ENCODE measurements at places on chromosomes 1 and 21.
A peak's percentile ranks its signal among the peaks of the same experiment; 100 is the strongest.

- peak; percentile 36 for DNase-seq
Measured at GRCh38 chr1:232306269-232306961, 323.5 kb downstream of the SIPA1L2 start.

GRCh38 chr1:158115126-158115525, 65.6 kb upstream of the CD1D start:
- no peak for DNase-seq

- DNase-seq: no peak
Measured at GRCh38 chr1:31679091-31679490, 24.7 kb downstream of the COL16A1 start.

DNA sequence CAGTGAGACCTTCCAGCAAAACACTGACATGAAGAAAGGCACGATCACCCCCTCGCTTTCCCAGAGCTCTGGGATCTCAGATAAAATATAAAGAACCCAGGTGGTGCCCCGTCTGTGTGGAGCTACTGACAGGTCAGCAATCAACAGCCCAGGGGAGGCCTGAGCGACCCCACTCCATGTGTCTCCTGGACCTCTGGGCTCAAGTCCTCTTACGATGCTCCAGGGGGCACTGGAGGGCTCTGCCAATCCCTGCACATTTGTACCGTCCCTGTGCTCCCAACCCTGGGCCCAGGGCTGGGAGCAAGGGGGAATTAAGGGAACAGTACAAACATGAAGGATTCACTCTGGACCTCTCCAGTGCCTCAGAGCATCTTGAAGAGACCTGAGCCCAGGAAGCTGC, 12.5 kb downstream of the S100A7A start:
- no peak for DNase-seq

GRCh38 chr21:24023402-24023801, 1583.9 kb downstream of the MRPL39 start:
- DNase-seq: no peak

- peak; percentile 27 for DNase-seq
Measured at GRCh38 chr1:180155182-180155682, 563 bp downstream of the QSOX1 start.

GRCh38 chr21:44462834-44463200, 7.5 kb downstream of the LRRC3 start:
- no peak for DNase-seq

- DNase-seq: no peak
Measured at GRCh38 chr1:110672001-110672752, 2.6 kb downstream of the KCNA3 start.

DNA sequence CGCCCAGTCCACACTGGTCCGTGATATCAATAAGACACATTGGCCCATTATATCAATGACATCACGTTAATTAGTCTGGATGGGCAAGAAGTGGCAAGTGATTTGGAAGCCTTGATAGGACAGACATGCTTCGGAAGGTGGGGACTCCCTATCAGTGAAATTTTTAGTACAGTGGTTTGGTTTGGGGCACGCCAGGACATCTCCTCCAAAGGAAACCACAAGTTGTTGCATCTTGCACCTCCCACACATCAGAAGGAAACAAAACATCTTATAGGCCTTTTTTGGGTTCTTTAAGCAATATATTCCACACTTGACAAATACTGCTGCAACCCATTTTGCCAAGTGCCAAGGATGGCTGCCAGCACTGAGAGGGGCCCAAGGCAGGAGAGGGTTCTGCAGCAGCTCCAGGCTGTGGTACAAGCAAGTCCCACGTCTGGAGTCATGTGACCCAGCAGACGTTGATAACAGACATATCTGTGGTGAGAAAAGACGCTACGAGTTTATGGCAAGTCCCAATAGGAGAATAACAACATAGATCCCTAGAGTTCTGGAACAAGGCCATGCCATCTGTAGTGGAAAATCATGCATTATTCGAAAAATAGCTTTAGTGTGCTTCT, 95.3 kb upstream of the DISP3 start:
- no peak for DNase-seq

DNA sequence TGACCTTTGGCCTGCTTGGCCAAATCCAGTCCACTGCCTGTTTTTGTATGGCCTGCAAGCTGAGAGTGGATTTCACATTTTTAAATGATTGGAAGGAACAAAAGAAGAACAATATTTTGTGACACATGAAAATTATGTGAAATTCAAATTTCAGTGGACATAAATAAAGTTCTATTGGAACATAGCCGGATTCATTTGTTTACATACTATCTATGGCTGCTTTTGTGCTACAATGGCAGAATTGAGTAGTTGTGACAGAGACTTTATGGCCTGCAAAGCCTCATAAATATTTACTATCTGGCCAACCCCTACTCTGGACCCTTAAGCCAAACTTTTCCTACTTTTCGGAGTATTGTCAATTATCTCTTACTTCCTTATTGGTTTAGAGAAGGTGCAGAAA, 66.6 kb upstream of the IPO9 start:
- no peak for DNase-seq

DNA sequence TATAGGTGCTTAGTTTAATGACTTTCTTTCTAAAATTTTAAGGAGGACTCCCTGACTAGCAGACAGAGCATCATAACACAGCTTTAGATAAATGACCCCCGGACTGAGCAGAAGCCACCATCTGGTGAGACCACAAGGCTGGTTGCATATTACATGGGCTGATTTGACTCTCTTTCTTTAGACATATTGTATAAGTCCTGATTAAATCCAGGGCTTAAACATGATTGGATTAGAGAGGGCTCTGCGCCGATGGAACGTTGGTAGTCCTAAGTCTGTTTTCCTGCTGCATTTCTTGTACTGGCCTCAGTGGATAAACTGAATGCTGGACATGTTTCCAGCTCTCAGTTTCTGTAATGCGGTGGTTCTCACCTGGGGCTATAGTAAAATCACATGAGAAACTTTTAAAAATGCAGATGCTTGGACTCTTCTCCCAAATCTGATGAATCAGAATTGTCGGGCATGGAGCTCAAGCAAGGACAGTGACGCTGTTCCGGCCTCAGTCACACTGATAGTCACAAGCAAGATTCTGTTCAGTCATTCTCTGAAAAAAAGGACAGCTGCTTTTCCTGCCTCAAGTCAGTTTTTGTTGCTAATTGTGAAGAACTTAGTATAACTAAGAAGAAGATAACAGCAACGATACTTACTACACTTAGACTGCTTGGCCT, 16.6 kb downstream of the DDI2 start:
- no peak for DNase-seq

DNA sequence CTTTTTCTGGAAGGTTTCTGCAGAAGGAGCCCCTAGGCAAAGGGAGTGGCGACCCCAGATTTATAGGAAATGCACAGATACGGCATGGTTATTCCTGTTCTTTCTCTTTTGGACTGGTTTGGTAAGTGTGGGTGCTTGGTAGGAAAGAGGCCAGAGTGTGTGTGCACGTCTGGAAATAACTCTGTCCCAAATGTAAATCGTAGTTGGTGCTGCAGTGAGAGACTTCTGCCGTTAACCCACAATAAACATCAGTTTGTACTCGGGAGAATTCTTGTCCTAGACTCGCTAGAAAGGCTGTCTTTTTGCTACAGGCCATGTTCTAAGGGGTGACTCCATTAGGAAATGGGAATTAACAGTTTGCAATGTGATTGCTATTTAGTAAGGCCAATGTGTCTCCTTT, 779 bp downstream of the SLC44A3 start:
- DNase-seq: no peak

DNA sequence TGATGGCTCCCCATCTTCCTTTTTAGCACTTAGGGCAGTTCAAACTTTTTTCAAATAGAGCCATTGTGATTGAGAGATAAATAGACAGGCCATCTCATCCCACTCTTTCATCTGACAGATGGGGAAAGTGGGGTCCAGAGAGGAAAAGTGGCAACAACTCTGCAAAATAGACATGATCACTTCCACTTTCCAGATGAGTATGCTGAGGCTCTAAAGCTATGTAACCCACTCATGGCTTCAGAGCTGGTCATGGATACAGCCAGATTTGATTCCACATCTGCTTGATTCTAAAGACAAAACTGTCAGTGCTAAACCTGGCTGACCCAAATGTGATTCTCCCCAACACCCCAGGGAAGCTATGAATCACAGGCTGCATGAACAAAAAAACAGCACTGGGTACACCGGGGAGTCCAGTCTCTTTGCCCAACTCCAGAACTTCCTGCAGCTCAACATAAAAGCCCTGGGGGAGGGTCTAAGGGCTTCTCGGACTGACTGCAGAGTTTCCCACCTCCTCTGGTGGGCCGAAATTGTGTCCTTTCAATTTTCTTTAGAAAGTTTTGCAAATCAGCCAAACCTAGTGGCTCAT, 59.3 kb downstream of the PLPP3 start:
- DNase-seq: no peak

- no peak for DNase-seq
Measured at GRCh38 chr1:109491372-109491771, 2.5 kb upstream of the CYB561D1 start.

- DNase-seq: no peak
Measured at GRCh38 chr1:38715415-38715814, 144.2 kb downstream of the RRAGC start.

DNA sequence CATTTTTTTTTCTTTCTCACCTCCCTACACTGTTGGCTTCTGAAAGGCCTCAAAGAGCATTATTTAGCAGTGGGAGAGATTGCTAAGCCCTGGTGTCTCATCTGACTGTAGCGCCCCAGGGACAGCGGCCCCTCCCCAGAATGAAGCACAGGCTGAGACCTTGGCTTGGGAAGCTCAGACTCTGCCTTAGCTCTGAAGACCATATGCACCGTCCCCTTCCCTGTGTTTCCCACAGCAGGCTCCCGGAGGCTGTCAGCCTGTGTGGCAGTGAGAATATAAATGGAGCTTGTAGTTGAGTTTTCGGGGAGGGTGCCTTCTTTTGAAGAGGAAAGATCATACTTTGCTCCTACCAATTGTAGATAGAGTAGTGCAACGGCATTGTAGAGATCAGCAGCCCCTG, 25.3 kb downstream of the SMYD2 start:
- no peak for DNase-seq

DNA sequence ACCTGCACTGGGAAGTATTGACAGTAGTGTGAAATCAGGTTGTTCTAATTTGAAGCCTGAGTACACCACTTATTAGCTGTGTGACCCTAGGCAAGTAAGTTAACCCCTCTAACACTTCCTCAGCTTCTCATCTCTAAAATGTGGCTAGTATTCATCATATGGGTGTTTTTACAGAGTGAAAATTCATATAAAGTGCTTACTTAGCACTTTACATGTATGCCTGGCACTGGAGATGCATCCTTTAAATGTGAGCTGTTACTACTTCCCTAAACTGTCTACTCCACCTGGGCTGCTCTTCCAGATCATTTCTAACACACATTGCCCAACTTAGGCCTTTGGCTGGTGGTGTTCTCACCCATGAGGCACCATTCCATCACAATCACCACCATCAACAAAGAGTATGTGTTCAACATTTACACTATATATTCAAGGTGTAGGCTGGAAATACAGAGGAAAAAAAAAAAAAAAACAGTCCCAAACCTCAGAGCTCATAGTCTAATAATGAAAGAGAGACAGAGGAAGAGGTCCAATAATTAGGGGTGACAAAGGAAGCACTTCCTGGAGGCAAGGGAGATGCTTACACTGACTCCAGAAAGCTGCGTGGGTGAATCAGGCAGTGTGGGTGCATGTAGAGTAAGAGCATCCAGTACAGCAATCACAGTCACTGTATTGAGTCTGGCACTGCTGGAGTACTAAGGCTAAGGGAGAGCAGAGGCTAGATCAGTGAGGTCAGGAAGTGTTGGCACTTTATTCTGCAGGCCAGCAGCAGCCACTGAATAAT, 3.6 kb downstream of the STX6 start:
- no peak for DNase-seq

DNA sequence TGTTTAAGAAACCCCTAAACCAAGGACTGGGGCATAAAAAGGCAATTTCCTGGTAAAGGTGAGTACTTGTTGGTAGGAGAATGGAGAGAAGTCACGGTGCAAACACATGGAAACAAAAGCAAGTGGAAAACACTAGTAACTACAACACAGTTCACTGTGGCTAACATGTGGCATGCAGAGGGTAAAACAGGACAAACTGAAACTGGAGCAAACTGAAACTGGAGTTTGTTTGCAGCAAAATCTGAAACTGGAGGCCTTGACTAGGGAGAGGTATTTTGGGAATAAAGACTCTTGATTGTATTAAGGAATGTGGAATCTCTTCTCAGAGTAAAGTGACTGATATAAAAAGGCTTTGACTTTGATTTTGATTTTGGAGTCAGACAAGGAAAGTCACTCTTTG, 376.3 kb upstream of the PRMT6 start:
- DNase-seq: no peak

DNA sequence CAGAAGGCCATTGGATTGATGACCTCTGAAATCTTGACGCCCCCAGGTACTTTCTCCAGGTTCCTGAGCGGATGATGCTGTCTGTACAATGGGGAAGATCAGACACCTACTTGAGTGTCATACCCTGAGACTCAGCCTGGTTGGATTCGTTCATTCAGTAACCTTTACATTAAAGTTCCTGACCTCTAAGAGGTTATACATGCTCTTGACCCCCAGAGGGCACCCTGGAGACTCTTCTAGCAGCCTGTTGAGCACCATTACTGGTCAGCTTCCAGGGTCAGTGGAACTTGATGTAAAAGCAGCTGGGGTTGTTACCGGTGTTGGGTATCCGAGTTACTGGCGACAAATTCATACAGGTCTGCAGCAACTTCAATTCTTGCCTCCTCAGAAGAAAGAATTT, 114.3 kb upstream of the ZNF678 start:
- DNase-seq: no peak

GRCh38 chr1:212039622-212040021, 4.1 kb downstream of the DTL start:
- no peak for DNase-seq

GRCh38 chr1:183138301-183138700, 47.8 kb upstream of the LAMC2 start:
- DNase-seq: no peak

- no peak for DNase-seq
Measured at GRCh38 chr1:220796530-220796929, 9.8 kb downstream of the MTARC1 start.

DNA sequence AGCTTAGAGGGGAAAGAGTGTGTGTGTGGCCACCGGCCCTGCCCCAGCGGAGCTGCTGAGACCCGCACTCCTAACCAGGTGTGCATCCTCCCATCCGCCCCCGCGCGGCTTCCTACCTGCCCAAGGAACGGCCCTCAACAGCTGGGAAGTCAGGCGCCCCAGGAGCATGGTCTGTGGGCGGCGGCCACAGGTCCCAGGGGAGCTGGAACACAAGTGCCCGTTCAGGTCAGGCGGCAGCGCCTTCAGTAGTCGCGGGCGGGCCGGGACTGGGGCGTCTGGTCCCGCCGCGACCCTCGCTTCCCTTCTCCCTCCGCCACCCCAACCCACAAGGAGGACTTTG, 448 bp downstream of the AURKAIP1 start:
- DNase-seq: no peak

DNA sequence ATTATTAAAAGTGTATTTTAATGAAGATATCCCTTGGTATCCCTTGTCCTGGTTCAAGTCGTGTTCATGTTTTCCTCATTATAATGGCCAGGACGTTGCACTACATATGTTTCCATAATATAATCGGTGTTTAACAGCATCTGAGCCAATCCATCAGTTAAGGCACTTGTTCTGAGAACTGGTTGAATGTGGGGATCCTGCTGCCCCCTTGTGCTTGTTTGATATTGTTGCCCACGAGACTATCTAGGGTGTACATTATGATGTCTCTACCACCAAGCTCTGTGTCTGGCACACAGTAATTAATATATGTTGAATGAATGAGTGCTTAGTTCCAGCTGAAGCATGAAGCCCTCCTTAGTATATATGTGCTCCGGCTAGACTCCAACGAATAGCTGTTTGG, 193.0 kb downstream of the CACNA1E start:
- peak; percentile 7 for DNase-seq
